ENCODE measurements at places on chromosomes 12 and 14.

DNA sequence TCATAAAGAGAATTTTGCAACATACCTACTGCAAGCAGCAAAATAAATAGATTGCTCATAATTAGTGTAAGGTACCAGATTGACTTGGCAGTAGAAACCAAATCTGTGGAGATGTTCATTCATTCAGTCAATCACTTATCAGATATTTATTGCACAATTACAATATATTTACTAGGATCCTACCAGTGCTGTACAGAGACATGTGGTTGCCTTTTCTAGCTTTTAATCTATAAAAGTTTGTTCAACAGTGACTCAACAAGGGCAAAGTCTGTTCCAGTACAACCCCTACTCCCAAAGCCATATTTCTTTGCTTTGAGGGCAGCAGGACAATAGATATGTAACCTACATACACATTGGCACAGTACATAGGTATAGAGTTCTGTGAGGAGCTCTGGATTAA lies 27.3 kb downstream of the ABCD2 start:
- DNase-seq: no peak

- DNase-seq: peak; percentile 12
Measured at GRCh38 chr12:4421590-4422031, 24.0 kb downstream of the FGF6 start.

- DNase-seq: no peak
Measured at GRCh38 chr14:33343016-33343415, 404.3 kb downstream of the NPAS3 start.

- no peak for DNase-seq
Measured at GRCh38 chr12:26162174-26162573, 33.2 kb upstream of the SSPN start.

DNA sequence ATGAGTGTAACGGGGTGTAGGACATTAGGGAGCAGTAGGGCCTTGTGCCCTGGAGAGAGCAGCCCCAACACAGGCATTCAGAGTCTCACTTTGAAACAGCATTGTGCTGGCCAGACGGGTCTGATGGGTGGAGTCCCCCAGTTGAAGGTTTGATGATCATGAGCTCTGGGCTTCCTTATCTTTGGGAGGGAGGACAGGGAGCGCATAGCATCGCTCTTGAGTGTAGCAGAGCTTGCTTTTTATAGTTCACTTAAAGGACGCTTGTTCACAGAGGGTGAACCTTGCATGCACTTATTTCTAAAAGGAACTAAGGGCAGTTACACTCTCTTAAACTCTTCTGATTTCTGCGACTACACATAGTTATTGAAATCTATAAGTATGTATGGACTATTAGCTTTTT lies 10.6 kb downstream of the KCNK13 start:
- DNase-seq: no peak

- no peak for DNase-seq
Measured at GRCh38 chr12:51833448-51834227, 14.9 kb downstream of the FIGNL2 start.

GRCh38 chr12:57740656-57741412 lies 2.3 kb upstream of the AGAP2 start:
- DNase-seq: no peak

DNA sequence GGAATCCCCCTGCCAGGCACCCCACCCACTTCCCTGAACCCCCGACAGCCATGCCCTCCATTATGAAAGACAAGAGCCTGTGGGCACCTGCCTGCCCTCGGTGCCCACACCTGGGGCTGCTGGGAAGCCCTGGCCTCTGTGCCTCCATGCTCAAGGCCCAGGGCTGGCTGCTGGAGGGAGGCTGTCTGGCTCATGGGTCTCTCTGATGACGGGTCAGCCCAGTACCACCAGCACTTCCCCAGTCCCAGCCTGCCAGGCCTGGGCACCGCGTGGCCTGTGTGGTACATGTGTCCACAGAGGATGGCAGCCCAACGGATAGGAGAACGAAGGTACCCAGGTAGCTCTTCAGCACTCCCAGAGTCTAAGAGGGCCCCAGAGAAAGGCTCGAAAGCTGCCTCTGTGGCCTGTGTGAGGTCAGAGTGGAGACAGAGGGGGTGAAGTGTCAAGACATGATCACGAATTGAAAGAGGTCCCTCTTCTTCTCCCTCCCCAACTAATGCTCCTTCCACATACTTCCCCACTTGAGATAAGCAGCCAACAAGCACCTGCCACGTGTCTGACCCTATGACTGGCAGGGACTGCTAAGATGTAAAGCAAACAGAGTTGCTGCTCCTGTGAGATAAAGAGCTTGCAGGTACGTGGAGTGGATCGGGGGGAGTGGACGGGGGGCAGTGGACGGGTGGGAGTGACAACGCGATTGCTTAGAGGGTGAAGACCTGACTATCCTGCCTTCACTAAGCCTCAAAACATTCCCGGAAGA lies 21.2 kb downstream of the FBLN5 start:
- DNase-seq: no peak

DNA sequence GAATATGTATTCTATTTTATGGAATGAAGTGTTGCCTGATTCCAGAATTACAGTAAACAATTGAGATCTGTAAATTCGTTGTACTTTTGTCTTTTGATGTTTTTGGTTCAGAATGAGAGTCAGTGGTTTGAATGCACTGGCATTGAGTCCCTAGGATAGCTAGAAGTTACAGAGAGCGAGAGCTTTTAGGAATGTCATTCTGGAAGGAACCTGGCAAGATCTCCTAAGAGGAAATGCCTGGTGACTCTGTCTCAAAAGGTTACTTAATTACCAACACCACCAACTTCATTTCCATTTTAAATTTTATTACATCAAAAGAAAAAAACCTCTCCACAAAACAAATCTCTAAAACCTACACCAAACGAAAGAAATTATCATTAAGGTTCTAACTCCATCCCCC lies 6.0 kb upstream of the CEBPE start:
- no peak for DNase-seq

- DNase-seq: no peak
Measured at GRCh38 chr12:25675808-25676207, 122.7 kb upstream of the LMNTD1 start.
